Amniotic stem cell (primary cell): ENCODE measurements at places on chromosomes 7 and 10.
A peak's percentile ranks its signal among the peaks of the same experiment; 100 is the strongest.

DNA sequence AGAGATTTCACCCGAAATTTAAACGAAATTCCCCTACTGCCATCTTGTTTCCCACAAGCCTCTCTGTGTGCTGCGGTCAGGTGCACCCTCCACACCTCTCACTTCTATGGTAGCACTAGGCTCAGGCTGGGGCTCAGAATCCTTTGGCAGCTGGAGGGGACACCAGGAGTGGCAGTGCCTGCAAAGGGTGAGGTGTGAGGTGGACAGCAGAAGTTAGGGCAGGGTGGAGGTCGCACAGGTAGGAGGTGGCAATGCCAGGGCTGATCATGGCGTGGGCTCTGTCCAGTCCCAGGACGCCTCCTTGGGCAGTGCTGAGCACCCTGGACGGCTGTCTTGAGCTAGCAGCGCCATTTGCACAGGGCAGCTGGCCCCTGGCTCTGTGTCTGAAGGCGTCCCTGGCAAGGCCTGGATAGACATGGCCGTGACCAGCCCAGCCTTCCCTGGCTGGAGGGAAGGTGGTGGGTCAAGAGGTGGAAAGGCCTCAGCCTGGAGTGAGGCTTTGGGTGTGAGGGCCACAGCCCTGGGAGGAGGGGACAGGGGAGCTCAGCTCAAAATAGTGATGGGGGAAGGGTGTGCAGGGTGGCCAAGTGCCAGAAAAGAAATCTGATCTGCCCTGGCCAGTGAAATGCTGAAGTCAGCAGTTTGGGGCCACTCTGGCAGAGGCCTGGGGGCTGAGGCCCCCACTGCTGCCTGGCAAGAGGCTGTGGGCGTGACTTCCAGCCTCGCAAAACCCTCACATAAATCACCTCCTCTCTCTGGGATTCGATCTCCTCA is 40.0 kb downstream of the ZCCHC24 start:
- DNase-seq = no peak

DNA sequence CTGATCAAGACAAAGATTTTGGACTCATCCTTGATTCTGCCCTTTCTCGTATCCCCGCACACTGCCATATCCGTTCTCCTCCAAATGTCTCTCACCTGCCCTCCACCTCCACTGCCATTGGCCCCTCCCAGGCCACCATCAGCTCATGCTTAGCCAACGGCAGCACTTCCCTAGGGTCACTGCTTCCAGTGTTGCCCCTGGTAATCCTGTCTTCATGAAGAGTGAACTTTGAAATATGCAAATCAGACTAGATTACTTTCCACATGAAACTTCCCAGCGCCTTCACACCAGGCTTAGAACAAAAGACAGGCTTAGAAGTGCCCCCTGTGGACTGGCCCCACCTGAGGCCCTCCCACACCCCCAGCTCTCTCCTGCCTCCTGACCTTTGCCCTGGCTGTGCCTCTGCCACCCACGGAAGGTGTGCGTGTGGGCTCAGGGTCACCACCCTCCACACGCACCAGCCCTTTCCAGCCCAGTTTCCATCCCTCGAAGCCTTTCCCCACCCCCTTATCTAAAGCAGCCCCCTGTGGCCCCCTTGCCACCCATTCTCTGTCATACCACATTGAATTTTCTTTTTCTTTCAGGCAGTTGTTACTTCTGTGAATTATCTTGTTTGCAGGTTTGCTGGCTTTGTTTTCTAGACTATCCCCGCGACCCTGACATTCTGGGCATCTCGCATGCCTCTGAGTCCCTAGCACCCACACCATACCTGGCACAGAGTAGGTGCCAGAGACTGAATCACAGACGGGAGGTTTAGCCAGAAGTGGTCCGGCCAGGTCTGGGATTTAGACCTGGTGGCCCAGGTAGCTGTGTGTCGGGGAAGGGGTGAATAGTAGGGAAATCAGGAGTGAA is 26.8 kb upstream of the C10orf53 start:
- no peak for DNase-seq

GRCh38 chr10:106424981-106425380 is 739.5 kb downstream of the SORCS1 start:
- peak; percentile 10 for DNase-seq

DNA sequence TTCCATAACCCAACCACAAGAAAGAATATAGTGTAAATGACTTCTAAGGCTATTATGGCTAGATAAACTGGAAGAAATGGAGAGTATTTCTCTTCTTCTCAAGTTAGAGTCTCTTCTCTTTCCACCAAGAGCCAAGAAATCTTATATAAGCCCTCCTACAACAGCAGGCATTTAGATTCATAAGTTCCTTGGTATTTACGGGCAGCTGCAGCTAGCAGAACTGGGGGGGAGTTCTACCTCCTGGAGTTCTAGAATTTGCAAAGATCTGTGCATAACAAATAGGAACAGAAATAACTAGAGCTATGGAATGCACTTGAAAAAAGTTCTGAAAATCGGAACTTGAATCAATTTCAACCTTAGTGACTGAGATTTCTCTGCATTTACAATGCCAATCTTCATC is 715.2 kb upstream of the GRM3 start:
- DNase-seq = no peak

- no peak for DNase-seq
Measured at GRCh38 chr10:11091517-11092102, 73.9 kb downstream of the CELF2 start.

DNA sequence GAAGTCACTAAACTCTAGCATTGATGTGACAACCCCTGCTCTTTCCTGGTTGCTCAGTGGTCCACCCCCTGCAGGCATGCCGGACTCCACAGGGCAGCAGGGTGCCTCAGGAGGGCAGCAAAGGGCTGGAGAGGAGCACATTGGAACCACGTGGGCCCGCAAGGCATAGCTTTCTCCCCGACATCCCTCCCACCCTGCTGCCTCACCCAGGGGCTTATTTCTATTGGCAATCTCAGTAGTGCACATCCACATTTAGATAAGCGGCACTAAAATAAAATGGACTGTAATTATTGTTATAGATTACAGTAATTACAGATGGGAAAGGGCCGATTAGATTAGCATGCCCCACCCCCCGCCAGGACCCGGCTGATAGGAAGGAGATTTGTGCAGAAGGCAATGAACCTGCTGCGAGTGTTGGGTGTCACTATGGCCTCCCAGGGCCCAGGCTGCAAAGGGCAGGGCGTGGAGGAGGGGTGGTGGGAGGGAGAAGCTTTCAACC is 580.1 kb downstream of the GRID1 start:
- DNase-seq = no peak

DNA sequence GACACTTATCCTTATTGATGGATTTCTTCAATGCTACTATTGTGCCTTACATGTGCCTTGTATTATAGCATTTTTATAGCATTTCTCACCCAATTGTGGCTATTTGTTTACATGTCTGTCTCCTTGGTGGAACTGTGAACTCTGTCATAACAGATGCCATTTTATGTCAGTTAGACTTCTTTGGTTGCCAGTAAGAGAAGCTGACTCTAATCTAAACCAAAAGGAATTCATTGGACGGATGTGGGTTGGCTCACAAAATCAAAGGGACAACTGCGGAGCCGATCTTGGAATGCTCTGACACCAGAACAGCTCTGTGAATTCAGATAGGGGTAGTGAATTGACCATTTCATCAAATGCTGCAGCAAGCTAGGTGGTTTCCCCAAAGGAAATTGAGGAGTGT is 15.0 kb downstream of the GARIN1A start:
- no peak for DNase-seq

- DNase-seq = no peak
Measured at GRCh38 chr7:74039337-74039736, 11.4 kb downstream of the ELN start.
